ENCODE measurements at places on chromosomes 13 and 19.

DNA sequence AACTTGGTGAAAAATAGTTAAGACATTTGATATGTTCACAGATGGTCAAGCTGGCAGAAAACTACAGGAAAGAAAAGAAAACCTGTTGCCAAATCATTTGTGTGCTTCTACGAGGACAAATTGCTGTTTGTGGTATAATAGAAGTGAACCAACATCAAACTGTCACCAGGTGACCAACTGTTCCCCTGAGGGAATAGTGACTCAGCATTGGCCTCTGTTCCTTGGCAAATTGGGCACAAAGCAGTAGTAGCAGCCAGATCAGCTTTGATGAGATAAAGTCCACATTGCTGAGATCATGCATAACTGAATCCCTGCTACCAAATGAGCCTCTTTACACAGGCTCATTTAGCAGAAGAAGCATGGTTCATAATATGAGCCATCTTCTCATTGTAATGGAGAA lies 103.5 kb downstream of the POSTN start:
- DNase-seq: no peak

GRCh38 chr13:102945324-102945815 lies 99.5 kb downstream of the ERCC5 start:
- no peak for DNase-seq

- no peak for DNase-seq
Observed at GRCh38 chr13:23516702-23517101, 53.5 kb upstream of the TNFRSF19 start.

GRCh38 chr19:23716792-23717191 lies 29.8 kb upstream of the ZNF675 start:
- no peak for DNase-seq

- no peak for DNase-seq
Observed at GRCh38 chr19:10648360-10648759, 5.8 kb upstream of the ILF3 start.

- DNase-seq: no peak
Observed at GRCh38 chr19:54893406-54893805, 12.5 kb upstream of the NCR1 start.

GRCh38 chr13:105627270-105627669 lies 908.2 kb downstream of the EFNB2 start:
- DNase-seq: no peak

DNA sequence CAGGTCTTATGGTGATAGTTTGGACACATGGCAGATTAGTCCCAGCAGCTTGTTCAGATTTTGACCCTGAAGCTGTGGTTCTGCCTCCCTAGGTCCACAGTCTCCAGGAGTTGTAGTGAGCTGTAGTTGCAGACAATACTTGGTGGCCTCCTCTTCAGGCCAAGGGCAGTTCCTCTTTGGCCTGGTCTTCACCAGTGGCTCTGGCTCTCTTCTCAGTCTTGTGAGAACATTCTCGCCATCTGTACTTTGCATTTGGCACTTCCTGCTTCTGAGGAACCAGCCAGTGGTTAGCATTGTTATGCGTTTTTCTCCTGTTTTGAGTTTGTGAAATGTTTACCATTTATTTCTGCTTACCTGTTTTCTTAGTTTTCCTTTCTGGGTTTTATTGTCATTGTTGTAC lies 40.7 kb downstream of the PCCA start:
- no peak for DNase-seq

- no peak for DNase-seq
Observed at GRCh38 chr13:78401873-78402707, 201.3 kb downstream of the POU4F1 start.

- no peak for DNase-seq
Observed at GRCh38 chr13:36310417-36311108, 12.9 kb upstream of the CCDC169 start.

DNA sequence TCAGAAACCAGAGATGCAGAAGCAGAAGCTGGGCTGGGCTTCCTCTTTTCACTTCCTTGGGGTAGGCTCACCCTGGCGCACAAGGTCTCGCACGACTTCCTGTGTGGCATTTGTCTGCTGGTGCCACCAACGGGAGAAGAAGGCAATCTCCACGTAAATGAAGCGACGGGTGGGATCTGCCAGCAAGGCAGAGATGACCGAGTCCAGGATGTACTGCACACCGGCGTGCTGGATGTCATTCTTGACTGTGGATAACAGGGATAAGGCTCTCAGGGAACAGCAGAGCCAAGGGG lies 1.3 kb downstream of the MAN2B1 start:
- DNase-seq: no peak

Measured in activated CD8-positive, alpha-beta memory T cell treated with anti-CD3 and anti-CD28 coated beads for 4 hours (primary cell).